RWPE2 (cell line): ENCODE measurements at places on chromosomes 11 and 22.

GRCh38 chr11:57499413-57499982, 16.0 kb downstream of the SLC43A1 start:
- H3K27ac ChIP-seq: no peak overlapping the region
- no peaks in the 10 kb centered on the region for H3K36me3 ChIP-seq
- DNase-seq: peak; percentile 91
- no peaks in the 10 kb centered on the region for H3K4me1 ChIP-seq
- no peaks in the 10 kb centered on the region for H3K27me3 ChIP-seq
- peak overlapping the region; percentile 10 for H3K4me3 ChIP-seq

DNA sequence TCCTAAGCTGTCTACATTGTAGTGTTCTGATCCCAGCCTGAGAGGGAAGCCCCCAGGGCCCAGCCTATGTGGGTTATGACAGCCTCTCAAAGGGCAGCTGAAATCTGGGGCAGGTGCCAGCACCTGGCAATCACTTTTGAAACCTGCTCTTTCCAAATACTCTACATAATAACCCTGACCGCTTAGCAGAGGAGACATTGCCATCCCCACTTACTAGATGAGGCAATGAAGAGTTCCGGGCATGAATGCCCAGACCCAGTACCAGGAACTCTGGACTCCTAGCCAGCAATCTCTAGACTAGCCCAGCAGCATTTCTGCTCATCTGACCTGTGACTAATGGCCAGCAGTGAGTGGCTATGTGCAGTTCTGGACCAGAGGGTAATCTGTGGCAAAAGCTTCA, 412.4 kb upstream of the CADM1 start:
- no peak overlapping the region for H3K27ac ChIP-seq
- H3K27me3 ChIP-seq: no peaks in the 10 kb centered on the region
- H3K4me1 ChIP-seq: no peaks in the 10 kb centered on the region
- H3K36me3 ChIP-seq: no peaks in the 10 kb centered on the region
- DNase-seq: no peak

GRCh38 chr11:118117790-118118601, 31.2 kb upstream of the SMIM35 start:
- H3K27ac ChIP-seq: no peak overlapping the region
- H3K4me1 ChIP-seq: no peaks in the 10 kb centered on the region
- H3K4me3 ChIP-seq: no peak overlapping the region
- no peaks in the 10 kb centered on the region for H3K36me3 ChIP-seq
- H3K27me3 ChIP-seq: no peaks in the 10 kb centered on the region

DNA sequence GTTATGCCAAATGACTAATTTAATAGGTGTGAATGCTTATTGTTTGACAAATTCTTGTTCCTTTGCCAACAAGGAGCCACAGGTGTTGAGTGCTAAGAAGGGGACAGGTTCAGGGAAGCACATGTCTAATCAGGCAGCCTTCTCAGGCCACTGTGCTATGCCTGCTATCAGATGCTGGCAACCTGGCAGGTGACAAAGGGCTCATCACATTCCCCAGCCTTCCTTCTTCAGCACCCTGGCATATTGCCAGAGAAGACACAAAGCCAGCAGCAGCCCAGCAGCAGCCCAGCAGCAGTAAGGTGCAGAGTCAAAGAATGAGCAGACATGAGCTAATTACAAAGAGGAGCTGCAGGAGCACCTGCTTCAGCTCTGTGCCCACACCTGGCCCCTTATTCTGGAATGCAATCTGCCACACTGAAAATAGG, 68.2 kb downstream of the GUCY1A2 start:
- H3K4me3 ChIP-seq: no peak overlapping the region
- H3K27me3 ChIP-seq: no peaks in the 10 kb centered on the region
- H3K27ac ChIP-seq: no peak overlapping the region
- H3K36me3 ChIP-seq: no peaks in the 10 kb centered on the region
- no peak for DNase-seq

- no peak for DNase-seq
- no peaks in the 10 kb centered on the region for H3K27me3 ChIP-seq
- H3K36me3 ChIP-seq: no peaks in the 10 kb centered on the region
- H3K4me3 ChIP-seq: no peak overlapping the region
- H3K27ac ChIP-seq: no peak overlapping the region
Observed at GRCh38 chr11:15700456-15700855, 585.7 kb downstream of the INSC start.

- H3K27me3 ChIP-seq: no peaks in the 10 kb centered on the region
- H3K4me1 ChIP-seq: no peaks in the 10 kb centered on the region
- no peaks in the 10 kb centered on the region for H3K36me3 ChIP-seq
- H3K4me3 ChIP-seq: no peak overlapping the region
- DNase-seq: no peak
Observed at GRCh38 chr11:131074573-131074972, 158.3 kb upstream of the SNX19 start.

DNA sequence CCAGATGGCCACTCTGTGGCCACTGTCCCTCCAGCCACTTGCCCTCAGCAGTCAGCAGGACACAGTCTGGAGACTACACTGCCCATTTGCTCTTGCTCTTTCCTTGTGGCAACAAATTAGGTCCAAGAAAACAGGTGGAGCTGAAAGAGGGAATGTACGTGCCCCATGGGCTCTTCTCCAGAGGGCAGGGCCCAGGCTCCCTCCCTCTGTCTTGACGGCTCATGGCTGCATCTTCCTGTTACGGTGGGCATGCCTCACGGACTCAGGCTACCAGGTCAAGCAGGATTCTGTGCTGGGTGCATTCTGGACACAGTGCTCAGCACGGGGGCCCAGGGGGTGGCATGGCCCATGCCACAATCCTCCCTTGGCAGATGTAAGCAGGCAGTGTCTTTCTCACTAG, 71.3 kb downstream of the MED15 start:
- H3K27me3 ChIP-seq: no peaks in the 10 kb centered on the region
- H3K36me3 ChIP-seq: peaks cover 89% of the 10 kb centered on the region
- H3K4me1 ChIP-seq: no peaks in the 10 kb centered on the region
- no peak overlapping the region for H3K27ac ChIP-seq
- no peak overlapping the region for H3K4me3 ChIP-seq

- no peaks in the 10 kb centered on the region for H3K27me3 ChIP-seq
- H3K27ac ChIP-seq: no peak overlapping the region
- no peaks in the 10 kb centered on the region for H3K4me1 ChIP-seq
- no peak overlapping the region for H3K4me3 ChIP-seq
Observed at GRCh38 chr11:92411431-92411830, 186.8 kb downstream of the FAT3 start.

GRCh38 chr11:28992996-28993395, 884.8 kb downstream of the METTL15 start:
- DNase-seq: no peak
- H3K36me3 ChIP-seq: no peaks in the 10 kb centered on the region
- no peak overlapping the region for H3K4me3 ChIP-seq
- no peak overlapping the region for H3K27ac ChIP-seq
- no peaks in the 10 kb centered on the region for H3K27me3 ChIP-seq

GRCh38 chr22:35198738-35199137, 58.6 kb upstream of the HMGXB4 start:
- H3K4me3 ChIP-seq: no peak overlapping the region
- H3K4me1 ChIP-seq: no peaks in the 10 kb centered on the region
- H3K27me3 ChIP-seq: no peaks in the 10 kb centered on the region
- H3K27ac ChIP-seq: no peak overlapping the region
- H3K36me3 ChIP-seq: no peaks in the 10 kb centered on the region

DNA sequence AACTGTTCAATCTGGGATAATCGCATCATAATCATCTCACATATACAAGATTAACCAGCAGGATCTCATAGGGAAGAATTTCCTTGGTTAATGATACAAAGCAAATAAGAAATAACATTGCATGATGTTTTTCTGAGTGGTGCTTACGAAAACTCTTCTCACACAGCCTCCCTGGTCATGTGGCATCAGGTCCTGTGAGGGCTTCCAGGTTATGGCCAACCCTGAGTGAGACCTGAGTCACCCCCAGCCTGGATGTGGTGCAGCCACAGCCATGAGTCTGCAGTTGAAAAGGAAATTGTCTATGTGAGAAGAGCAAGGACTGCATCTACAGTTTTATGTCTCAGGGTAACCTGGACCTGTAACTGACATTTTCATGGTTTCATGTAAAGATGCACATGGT, 90.5 kb upstream of the XKR3 start:
- H3K27ac ChIP-seq: no peak overlapping the region
- peaks cover 4% of the 10 kb centered on the region for H3K27me3 ChIP-seq
- no peak overlapping the region for H3K4me3 ChIP-seq
- H3K4me1 ChIP-seq: no peaks in the 10 kb centered on the region

DNA sequence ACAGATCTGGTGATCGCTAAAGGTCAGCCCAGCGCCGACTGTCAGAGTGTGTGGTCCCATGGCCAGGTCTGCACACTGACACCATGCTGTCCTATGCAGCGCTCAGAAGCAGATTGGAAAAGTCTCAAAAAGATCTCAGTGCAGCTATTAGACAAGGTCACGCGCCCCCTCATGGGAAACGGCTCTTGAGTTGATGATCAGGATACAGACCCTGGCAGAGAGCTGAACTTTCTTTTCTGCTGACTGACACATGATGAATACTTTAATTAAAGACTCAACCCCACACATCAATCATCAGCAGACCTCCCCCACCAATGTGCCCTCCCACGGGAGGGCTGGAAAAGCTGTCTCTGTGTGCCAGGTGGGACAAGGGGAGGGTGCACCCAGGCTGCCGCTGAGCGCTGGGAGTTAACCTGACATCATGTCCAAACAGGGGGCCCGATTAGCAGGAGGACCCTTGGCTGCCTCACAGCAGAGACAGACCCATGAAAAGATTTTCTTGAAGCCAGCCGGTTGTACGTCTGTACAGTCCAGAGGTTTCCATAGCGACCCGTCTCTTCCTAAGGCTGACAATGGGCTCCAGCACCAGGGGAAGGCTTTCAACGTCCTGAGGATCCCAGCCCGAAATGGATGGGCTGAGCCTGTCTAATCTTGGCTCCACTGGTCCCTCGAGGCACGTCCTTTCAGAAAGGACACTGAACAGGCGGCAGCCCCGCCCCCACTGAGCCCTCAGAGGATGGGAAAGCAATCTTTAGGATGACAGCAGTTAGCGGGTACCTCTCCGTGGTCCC, 26.9 kb downstream of the RASD2 start:
- no peak overlapping the region for H3K4me3 ChIP-seq
- H3K27me3 ChIP-seq: no peaks in the 10 kb centered on the region
- DNase-seq: no peak
- no peaks in the 10 kb centered on the region for H3K36me3 ChIP-seq
- H3K4me1 ChIP-seq: peaks cover 6% of the 10 kb centered on the region
